Stimulated activated CD4-positive, alpha-beta T cell treated with anti-CD3 and anti-CD28 coated beads, Interleukin-2, amount 100 ng/mL, for 48 hours (primary cell): ENCODE measurements at places on chromosomes 16 and 17.

GRCh38 chr17:42340691-42341127 is 47.5 kb downstream of the STAT3 start:
- no peak for DNase-seq

DNA sequence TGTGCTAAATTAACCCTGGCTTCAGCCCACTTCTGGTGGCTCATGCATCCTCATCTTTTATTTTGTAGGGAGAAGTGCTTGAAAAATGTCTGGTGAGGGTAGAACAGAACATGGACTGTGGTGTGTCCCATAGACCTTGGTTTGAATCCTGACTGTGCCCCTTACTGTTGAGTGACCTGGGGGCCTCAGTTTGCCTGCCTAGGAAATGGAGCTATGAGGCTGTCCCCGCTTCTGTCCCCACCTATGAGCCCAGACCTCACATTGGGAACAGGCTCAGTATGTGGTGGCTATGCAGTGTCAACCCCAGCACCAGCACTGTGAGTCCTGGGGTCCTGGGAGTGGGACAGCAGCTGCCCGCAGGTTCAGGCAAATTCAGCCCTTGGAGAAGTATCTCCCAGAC is 186.3 kb upstream of the GSE1 start:
- no peak for DNase-seq

- DNase-seq: no peak
Measured at GRCh38 chr17:50686494-50687199, 21.1 kb downstream of the ANKRD40 start.

GRCh38 chr17:76485569-76485968 is 15.7 kb downstream of the RHBDF2 start:
- DNase-seq: no peak

DNA sequence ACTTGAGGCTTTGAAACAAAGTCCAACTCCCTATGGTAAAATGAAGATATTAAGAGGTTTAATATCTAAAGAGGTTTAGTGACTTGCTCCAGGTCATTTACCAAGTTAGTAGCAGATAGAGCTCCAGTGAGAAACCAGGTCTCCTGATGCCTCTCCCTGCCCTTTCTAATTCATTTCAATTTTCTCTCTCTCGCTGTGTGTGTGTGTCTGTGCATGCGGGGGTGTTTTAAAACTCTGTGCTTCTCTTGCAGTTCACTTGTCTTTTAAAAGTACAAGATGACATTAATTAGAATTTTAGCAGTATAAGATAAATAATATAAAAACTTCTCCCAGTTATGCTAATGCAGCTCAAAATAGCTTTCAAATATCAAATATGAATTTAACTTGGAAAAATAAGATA is 8.2 kb upstream of the ZP2 start:
- no peak for DNase-seq
